ENCODE measurements at places on chromosomes 5 and 9.

- no peak for DNase-seq
Measured at GRCh38 chr5:40827188-40827977, 7.6 kb downstream of the RPL37 start.

DNA sequence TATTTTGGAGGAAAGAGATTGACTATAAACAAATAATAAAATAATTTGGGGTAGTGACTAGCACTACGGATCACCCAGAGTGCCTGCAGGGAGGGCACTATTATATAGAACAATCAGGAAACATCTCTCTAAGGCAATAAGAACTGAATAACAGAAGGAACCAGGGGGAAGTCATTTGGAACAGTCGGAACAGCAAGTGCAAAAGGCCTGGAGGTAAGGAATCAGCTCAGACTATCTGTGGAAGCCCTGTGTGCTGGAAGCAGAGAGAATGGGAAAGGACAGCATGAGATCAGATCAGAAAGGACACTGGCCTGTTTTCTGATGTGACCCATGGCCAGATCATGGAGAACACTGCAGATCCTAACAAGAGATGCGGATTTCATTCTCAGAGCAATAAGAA lies 357.6 kb downstream of the EFNA5 start:
- DNase-seq, result no peak

DNA sequence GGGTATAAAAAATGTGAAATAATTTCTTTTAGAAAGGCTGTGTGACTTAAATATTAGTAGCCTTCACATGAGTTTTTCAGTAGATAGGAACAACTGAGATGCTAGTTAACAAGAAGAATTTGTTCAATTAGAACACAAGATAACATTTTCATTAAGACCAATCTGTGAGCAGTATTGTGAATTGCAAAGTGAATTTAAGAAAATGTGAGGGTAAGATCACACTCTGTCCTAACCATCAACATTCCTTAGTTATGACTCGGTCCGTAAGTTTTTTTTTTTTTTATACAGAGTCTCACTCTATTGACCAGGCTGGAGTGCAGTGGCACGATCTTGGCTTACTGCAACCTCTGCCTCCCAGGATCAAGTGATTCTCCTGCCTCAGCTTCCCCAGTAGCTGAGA lies 180.2 kb upstream of the EGFLAM start:
- DNase-seq, result no peak

- DNase-seq, result no peak
Measured at GRCh38 chr9:98900725-98901124, 43.0 kb upstream of the COL15A1 start.

- DNase-seq, result no peak
Measured at GRCh38 chr9:111937781-111938426, 41.3 kb downstream of the UGCG start.

GRCh38 chr5:54017580-54017979 lies 292.8 kb downstream of the ARL15 start:
- DNase-seq, result no peak

GRCh38 chr5:20367178-20367577 lies 379.2 kb upstream of the CDH18 start:
- no peak for DNase-seq

DNA sequence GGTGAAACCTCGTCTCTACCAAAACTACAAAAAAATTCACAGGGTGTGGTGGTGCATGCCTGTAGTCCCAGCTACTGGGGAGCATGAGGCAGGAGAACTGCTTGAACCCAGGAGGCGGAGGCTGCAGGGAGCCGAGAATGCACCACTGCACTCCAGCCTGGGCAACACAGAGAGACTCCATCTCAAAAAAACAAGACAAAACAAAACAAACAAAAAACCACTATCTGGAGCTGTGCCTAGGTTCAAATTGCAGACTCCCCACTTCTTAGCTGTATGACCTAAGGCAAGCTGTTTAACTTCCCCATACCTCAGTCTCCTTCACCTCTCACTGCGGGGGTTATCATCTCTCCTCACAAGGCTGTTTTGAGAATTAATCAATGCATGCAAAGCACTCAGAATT lies 68.0 kb downstream of the MAPKAP1 start:
- no peak for DNase-seq
